ENCODE measurements at places on chromosomes 6 and 20. TPM values are rescaled to one million over a fixed set of nuclear protein-coding genes. Genes with fewer than 3 reads are reported as not detected.

GLO1 gene
- total RNA-seq: 160 TPM

GRCh38 chr20:57185188-57185743 lies 81.2 kb downstream of the BMP7 start:
- DNase-seq: no peak

OLIG3 gene
- not detected for total RNA-seq

KIFC1 gene
- 7.5 TPM for total RNA-seq

SIGLEC1 gene
- 3.2 TPM for total RNA-seq
